ENCODE measurements at places on chromosomes 13 and 19. TPM values are rescaled to one million over a fixed set of nuclear protein-coding genes. Genes with fewer than 3 reads are reported as not detected.

- no peak for DNase-seq
Measured at GRCh38 chr19:35337097-35337983, 8.4 kb downstream of the CD22 start.

GRCh38 chr13:69050696-69051095 lies 1056.9 kb upstream of the ATXN8OS start:
- no peak for DNase-seq

DNA sequence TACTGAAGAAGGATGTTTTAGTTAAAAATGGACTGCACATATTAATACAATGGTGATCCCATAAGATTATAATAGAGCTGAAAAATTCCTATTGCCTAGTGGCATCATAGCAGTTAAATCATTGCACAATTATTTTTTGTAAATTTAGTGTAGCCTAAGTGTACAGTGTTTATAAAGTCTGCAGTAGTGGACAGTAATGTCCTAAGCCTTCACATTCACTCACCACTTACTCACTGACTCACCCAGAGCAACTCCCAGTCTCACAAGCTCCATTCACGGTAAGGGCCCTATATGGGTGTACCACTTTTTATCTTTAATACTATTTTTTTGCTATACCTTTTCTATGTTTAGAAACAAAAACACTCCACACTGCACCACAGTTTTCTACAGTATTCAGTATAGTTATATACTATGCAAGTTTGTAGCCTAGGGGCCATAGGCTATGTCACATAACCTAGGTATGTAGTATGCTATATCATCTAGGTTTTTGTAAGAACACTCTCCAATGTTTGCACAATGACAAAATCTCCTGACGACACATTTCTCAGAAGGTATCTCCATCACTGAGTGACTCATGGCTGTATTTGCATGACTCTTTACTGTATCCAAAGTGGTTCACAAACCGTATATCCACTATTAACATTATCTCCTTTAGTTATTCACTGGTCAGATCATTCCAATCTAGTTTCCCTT lies 536.0 kb downstream of the KLF12 start:
- no peak for DNase-seq

- DNase-seq = no peak
Measured at GRCh38 chr13:73879346-73880015, 254.7 kb downstream of the KLF12 start.

DNA sequence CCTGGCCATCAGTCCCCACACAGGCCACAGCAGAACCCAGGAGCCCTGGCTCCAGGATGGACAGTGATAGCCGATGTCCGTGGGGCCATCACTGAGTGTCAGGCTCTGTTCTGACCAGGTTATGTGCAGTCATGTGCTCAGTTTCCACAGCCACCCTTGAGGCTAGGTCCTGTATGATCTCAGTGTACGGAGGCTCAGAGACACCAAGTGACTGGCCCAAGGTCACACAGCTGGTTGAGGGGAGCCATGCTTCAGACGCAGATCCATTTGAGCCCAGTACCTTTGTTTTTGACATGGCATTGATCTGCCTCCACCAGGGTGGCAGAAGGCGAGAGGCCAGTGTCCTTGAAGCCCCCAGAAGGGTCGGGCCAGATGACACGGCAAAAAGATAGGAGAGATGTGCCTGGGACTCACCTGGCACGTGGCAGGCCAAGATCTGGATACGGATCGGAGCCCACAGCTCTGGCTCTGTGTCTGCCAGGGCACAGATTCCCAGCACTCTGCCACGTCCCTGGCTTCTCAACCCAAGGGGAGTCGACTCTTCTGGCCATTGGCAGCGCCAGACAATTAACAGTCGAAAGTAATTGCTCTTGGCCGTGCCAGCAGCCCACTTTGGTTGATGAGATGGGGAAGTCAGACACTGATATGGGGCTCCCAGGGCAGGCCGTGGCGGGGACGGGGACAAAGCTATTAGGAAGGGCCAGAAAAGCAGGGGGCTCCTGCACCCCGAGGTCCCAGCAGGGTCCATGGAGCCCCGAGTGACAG lies 15.6 kb downstream of the EVI5L start:
- DNase-seq = no peak

DNA sequence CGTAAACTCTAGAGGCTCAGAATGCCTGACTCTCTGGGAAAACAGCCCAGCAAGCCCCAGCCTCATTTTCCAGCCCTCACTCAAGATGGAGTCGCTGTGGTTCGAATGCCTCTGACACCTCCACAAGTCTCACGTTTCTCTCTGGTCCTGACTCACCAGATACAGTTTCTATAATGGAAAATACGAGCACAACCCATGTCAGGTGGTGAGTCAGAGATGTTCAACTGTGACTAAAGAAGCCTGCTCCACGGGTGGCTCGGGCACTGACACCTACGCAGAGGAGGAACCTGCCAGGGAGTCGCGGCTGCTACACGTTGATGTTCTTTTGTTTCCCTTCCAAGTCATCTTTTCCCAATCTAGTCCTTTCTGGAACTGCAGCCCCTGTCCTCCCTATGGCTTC lies 87.1 kb upstream of the STK24 start:
- DNase-seq = peak; percentile 78

DNA sequence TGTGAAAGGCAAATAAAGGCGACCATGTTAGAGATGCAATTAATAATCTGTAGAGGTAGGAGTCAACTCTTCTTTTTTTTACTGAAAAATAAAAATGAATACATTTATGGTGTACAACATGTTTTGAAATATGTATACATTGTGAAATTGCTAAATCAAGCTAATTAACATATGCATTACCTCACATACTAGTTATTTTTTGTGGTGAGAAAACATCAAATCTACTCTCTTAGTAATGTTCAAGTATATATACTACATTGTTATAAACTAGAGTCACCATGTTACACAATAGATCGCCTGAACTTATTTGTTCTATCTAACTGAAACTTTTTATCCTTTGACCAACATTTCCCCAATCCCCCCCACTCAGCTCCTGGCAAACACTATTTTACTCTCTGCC lies 143.2 kb downstream of the POU4F1 start:
- DNase-seq = no peak

DNA sequence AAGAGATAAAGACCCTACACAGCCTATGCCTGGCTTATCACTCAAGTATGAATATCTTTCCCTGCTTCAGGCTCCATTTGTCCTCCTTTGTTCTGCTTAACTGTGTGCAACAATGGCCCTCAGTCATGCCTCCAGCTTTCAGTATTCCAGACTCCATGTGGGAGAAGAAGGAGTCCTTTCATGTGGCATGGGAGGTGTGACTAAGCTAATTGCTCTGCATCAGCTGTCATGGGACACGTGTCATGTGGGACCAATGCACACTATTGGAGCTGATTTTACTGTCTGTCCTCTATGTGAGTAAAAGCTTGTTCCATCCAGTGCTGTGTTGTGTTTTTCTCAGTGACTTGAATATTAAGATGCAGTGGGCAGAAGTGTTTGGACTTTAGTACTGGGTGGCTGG lies 1198.3 kb downstream of the OLFM4 start:
- DNase-seq = no peak

GRCh38 chr19:30512176-30513081 lies 140.2 kb downstream of the ZNF536 start:
- DNase-seq = no peak

- no peak for DNase-seq
Measured at GRCh38 chr13:101835920-101836319, 383.4 kb downstream of the ITGBL1 start.

Gene NPHS1
- total RNA-seq = 0.68 TPM

Gene DIRAS1
- 5.3 TPM for total RNA-seq

Gene FAM83E
- total RNA-seq = 0.25 TPM

Gene ZNF726
- total RNA-seq = 3.1 TPM

Gene IFNL1
- total RNA-seq = not detected

All from kidney epithelial cell (primary cell).